ENCODE measurements at places on chromosomes 16 and 17.

GRCh38 chr17:74186498-74186897 is 17.0 kb upstream of the RPL38 start:
- no peak for DNase-seq

GRCh38 chr16:83630979-83631378 is 176.8 kb upstream of the HSBP1 start:
- DNase-seq, result no peak

DNA sequence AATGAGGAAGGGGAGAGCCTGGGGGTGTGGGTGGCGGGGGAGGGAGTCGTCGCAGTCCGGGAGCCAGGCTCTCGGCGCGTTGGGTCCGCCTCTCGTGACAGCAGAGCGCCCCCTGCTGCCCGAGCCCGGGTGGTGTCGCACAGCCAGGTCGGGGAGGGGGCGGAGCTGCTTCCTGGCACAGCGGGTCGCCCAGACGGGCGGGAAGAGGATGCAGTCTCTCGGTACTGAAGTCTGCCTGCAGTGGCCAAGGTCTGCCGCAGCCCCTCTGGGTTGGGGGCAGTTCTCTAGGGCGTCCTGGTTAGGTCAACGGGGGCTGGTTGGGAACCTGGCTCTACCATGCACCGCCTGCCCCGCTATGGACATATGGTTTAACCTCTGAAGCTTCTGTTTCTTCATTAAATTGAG is 38.2 kb upstream of the CCDC182 start:
- peak; percentile 39 for DNase-seq

GRCh38 chr17:67040652-67041051 is 3.7 kb upstream of the CACNG1 start:
- no peak for DNase-seq

- no peak for DNase-seq
These were observed 6.8 kb downstream of the KRT37 start for GRCh38 chr17:41417576-41418015.

DNA sequence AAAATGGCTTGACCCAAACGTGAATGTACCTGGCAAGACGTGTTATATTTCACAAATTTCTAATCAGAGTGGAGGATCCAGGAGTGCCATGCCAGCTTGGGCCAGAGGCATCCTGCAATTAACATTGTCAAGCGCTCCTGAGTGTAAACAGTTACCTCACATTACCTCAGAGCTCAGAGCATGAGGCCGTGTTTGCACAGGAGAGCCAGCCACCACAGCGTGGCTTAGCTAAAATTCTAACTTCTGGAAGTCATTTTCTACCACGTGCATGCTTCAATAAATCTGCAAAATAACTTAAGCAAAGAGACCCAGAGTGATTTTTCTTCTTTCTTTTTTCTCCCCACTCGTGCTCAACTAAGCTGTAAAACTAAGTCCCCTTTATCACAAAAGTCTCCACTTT is 769.0 kb downstream of the KCNJ2 start:
- DNase-seq, result no peak

DNA sequence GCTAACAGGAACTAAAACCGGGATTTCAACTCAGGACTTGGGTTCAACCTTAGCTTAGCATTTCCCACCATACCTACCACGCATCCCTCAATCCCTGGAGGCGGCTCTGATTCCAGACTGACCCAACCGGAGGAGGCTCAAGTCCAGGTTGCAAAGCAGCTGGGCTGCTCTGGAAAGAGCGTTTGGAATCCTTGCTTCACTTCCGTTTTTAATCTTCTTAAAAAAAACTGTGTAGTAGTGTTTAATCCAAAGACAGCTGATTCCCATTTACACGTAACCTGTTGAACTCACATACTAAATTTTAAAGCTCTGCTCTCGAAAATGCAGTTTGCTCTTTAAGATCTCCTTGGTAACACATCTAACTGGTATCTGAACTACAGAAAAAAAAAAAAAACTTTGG is 50.0 kb downstream of the NXN start:
- DNase-seq, result no peak

DNA sequence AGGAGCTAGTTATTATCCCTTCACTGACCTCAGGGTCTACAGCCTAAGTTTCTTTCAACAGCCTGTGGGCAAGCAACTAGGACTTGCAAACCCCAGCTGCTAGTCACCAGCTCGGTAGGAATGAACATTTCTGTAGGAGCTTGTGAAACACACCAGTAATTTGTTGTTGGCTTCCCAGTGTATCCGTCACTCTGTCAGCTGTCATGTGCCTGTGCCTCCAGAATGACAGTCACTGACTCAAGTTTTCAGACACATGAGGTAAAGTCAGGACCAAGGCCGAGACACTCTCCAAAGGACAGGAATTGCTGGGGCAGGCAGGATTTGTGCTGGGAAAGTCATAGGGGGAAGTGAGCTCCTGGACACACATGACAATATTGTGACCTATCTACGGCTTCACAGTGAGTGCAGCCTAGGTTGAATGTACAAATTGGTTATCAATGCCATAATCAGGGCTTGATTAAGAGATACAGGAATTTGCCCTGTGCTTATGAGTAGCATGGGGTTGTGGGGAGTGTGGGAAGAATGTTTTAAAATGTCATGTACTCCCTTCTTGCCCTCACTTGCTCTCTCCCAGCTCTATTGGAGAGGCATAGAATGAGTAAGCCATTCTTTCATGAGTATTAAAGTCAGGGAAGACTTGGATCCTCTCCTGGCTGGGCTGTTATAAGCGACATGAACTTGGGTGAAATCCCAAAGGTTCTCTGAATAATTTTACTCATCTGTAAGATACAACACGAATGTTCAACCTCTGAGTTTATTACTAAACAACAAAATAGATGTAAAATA is 391.4 kb downstream of the UTP18 start:
- DNase-seq, result no peak

DNA sequence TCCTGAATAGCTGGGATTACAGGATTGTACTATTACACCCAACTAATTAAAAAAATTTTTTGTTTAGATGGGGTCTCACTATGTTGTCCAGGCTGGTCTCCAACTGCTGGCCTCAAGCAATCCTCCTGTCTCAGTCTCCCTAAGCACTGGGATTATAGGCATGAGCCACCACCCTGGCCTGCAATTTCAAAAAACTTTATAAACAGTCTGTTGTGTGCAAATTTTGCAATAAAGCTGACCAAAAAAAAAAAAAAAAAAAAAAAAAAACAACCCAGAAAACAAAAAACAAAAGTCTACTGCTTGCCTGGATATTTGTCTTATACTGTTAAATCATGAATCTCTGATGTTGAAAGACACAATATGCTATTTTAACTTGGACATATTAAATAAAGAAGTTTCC is 4.4 kb downstream of the CREBBP start:
- no peak for DNase-seq

DNA sequence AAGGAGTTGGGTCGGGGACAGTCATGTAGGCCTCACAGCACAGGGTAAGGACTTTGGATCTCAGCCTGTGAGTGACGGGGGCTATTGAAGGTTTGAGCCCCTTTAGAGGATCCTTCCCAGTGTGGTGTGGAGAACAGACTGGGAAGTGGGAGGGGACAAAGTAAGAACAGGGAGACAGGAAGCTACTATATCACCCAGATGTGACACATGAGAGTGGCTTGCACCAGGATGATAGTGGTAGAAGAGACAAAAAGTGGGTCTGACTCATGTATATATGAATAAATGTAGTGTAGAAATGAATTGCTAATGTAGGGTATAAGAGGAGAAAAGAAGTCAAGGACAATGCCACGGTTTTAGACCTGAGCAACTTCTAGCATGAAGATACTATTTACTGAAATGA is 4.5 kb downstream of the NUP93 start:
- no peak for DNase-seq

- DNase-seq, result no peak
These were observed 31.9 kb downstream of the HLF start for GRCh38 chr17:55296699-55297098.

DNA sequence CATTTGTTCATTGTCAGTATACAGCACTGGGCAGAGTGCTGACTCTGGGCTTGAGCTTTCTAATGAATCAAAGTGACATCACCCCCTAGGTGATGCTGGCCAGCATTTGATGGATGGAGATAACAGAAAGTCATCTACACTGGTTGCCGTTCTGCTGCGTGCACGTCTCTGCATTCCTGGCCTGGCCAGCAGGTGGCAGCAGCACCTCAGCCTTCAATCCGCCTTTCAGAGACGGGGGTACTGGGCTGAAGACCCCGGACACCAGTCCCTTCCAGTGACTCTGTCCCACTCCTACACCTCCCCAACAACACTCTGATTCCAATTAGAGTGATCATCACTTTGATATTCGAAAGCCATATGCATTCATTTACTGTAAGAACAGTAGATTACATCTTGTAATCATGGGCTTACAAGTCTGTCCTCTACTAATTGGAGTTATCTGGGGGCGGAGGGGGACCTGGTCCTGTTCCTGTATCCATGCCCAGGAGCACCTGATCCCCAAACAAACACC is 6.0 kb downstream of the CPSF4L start:
- peak; percentile 7 for DNase-seq

GRCh38 chr16:7843261-7843660 is 510.6 kb downstream of the RBFOX1 start:
- DNase-seq, result no peak

- no peak for DNase-seq
These were observed 286.9 kb downstream of the CPPED1 start for GRCh38 chr16:12516621-12517309.

DNA sequence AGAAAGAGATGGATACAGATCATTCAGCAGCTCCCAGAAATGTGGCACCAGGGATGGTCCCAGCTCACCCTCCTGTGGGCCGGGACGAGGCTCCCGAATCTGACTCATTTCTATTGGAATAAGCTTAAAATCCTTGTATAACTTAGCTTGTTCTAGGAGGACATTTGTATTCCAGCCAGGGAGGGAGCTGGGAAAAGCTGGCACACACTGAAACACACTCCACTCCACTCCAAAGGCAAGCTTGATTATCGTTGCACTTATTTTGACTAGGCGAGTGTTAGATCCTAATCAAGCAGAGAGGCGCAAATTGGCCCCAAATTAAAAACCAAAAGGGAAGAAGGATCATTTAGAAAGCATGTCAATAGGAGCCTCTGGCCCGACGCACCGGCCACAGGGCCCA is 339.5 kb downstream of the HS3ST4 start:
- DNase-seq, result no peak

DNA sequence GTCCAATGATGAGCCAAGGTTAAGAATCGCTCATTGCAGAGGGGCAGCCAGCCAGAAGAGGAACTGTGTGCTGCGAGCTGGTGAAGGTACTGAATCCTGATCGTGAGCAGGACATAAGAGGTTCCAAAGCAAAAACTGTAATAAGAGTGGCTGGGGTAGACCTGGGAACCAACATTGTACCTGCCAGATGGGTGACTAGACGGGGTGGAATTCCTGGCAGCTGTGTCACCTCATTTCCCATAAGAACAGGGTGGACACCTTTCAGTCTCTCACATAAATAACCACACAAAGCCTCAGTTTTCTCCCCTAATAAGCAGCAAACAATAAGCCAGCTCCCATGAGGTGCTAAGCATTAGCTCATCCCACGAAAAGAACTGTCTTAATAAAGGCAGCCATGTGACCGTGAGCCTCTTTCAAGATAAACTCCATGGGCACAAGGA is 290.3 kb downstream of the SOX9 start:
- DNase-seq, result no peak

GRCh38 chr17:52120465-52120864 is 38.0 kb downstream of the CA10 start:
- no peak for DNase-seq

DNA sequence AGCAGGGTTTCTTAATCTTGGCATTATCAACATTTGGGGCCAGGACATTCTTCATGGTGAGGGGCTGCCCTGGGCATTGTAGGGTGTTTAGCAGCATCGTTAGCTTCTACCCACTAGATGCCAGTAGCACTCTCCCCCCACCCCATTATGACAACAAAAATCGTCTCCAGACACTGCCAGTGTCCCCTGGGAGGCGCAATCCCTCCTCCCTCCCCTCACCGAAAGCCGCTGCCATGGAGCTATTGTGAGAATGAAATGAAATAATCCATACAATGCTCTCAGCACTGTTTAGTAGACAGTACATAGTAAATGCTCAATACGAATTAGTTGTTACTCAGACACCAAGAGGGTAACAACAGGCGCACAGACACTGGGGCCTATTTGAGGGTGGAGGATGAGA is 502.9 kb downstream of the NPIPA7 start:
- no peak for DNase-seq

- DNase-seq, result no peak
These were observed 9.7 kb downstream of the CDK5R1 start for GRCh38 chr17:32496395-32497073.

DNA sequence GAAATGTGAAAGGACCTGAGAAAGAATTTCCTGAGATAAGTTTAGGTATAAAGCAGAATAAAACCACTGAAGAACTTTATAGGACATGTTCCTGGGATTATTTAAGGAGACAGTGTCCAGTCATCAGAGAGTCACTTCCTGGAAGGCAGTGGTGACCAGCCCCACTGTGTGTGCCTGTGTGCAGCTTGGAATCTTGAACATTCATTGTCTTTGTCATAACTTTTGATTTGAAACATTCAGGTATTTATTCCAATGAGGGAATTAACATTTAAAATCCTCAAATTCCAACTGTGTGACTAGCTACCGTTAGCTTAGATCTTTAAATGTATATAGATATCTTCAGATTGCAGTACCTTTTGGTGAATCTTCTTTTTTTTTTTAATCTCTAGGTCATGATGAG is 61.7 kb upstream of the MRC2 start:
- DNase-seq, result no peak

- no peak for DNase-seq
These were observed 87.4 kb downstream of the MSI2 start for GRCh38 chr17:57343717-57344116.

GRCh38 chr16:85754413-85754812 is 3.5 kb upstream of the C16orf74 start:
- no peak for DNase-seq

DNA sequence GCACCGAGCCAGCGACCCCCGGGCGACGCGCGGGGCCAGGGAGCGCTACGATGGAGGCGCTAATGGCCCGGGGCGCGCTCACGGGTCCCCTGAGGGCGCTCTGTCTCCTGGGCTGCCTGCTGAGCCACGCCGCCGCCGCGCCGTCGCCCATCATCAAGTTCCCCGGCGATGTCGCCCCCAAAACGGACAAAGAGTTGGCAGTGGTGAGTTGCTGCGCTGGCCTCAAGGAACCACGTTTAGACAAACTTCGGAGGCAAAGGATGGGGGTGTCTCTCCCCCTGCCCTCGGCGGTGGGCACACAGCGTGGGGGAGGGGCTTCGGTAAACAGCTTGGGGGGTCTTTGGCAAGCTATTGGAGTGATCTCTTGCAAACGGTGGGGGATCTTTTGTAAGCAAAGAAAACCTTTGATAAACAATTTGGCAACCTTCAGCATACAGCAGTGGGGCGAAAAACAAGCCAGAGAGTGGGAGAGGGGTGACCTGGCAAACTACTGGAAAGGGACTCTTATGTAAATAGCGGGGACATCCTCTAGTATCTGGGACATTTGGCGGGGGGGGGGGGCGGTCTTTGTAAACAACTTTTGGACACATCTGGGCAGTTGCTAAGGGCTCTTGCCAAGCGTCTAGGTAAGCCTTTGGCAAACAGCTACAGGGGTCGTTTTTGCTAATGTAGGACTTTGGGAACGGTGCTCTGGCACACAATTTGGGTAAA is 587 bp downstream of the MMP2 start:
- no peak for DNase-seq

- DNase-seq, result no peak
These were observed 536.5 kb upstream of the CDH11 start for GRCh38 chr16:65658349-65658748.

- no peak for DNase-seq
These were observed 40.7 kb downstream of the SNX20 start for GRCh38 chr16:50640391-50640790.
